ENCODE measurements at places on chromosomes 1 and 21. TPM values are rescaled to one million over a fixed set of nuclear protein-coding genes. Genes with fewer than 3 reads are reported as not detected.

GRCh38 chr1:176049582-176049981 is 157.5 kb downstream of the COP1 start:
- DNase-seq = no peak

GRCh38 chr1:107789817-107790524 is 175.0 kb downstream of the VAV3 start:
- no peak for DNase-seq

DNA sequence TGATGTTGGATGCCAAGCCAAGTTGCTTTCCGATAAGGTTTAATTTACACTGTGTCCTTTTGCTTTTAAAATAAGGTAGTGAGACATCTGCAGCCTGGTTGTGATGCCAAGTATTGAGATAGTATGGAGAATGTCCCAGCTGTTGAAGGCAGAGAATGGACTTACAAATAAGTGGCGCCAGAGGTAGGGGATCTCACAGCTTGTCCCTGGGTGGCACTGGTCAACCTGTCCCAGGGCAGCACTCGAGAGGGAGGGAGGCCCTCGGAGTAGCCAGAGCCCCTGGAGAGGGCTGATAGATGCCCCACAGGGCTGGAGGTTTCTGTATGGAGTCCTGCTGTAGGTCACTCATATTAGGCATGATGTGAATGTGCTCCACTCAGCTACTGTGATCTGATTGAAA is 98.5 kb downstream of the GALNT2 start:
- DNase-seq = no peak

SH2D5 gene
- total RNA-seq = 1.6 TPM

GRCh38 chr1:38700077-38700470 is 159.5 kb downstream of the RRAGC start:
- DNase-seq = no peak

DNA sequence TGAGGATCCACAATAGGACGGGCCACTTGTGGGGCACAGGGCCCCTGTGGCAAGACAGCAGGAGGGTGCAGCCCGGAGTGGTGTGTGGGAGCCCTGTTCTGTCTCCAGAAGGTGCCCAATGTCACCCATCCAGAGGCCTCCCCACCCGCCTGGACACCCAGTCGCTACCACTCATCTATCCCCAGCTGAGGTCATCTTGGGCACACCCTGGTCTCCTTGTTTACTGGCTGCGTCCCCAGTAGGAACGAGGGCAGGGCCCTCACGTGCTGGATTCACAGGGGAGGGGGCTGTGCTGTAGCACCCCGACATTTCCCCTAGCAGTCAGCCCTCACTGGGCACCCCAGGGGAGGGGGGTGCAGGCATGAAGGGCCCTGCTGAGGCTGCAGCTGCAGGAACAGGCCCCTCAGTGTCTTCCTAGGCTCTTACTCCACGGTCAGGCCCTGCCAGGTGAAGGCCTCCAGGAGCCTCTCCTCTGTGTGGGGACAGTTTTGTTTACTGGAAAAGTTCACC is 2.3 kb upstream of the TNNT2 start:
- no peak for DNase-seq

IRF6 gene
- 0.41 TPM for total RNA-seq

GRCh38 chr1:175566247-175566646 is 177.1 kb downstream of the TNR start:
- no peak for DNase-seq

- no peak for DNase-seq
These were observed 114.1 kb downstream of the SIM2 start for GRCh38 chr21:36813052-36813451.

DNA sequence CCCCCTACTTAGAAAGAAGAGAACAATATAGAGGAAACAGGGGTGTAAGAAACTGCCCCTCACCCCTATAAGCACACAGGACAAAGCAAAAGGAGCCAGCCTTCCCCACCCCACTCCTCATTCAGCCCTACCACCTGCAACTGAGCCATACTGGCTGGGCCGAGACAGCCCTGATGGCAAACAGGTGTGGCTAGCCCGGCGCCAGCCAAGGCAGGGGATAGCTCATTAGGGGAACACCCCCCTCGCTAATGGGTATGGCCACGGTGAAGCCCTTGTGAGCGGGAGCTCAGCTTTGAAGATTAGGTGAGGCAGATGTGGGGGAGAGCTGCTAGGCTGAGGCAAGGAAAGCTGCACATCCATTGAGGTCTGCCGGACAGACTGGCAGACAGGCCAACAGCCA is 65.5 kb downstream of the ERI3 start:
- DNase-seq = no peak

- DNase-seq = no peak
These were observed 28.8 kb downstream of the PADI6 start for GRCh38 chr1:17400725-17401341.

NTMT2 gene
- total RNA-seq = 0.41 TPM

GRCh38 chr1:113917400-113918082 is 11.6 kb upstream of the HIPK1 start:
- DNase-seq = no peak

DNA sequence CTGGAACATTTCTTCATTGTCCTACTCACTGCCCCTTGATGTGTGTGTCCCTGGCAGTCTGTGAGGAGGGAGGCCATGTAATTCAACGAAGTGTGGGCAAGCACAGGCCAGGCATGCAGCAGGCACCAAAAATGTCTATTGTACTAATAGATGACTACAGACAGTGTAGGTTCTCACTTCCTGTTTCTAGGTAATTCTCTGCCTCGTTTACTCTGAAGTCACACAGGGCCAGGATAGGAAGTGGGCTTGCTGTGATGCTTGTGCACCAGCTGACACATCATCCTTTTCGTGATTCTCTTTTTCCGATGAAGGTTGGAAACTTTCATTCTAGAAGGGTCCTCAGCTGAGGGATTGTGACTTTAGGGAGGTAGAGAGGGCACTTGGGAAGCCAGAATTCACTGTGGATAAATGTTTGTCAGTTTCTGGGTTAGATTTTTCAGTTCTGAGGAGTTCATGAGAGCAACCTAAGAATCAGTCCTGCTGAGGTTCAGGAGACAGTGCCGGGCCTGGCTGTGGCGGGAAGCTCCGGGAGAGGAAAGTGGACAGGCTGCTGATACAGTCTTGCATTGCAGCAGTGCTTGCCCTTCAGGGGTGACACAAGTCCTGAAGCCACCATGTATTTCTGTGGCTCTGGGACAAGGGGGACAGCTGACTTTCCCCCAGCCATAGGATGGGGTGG is 4.3 kb upstream of the CSF1 start:
- no peak for DNase-seq

GRCh38 chr1:173191011-173191705 is 16.0 kb downstream of the TNFSF4 start:
- DNase-seq = no peak

- DNase-seq = no peak
These were observed 20.7 kb upstream of the MFSD2A start for GRCh38 chr1:39933956-39934941.

Measured in frontal cortex (tissue), 4 donors.